ENCODE measurements at places on chromosomes 2 and 18. TPM values are rescaled to one million over a fixed set of nuclear protein-coding genes. Genes with fewer than 3 reads are reported as not detected.
A peak's percentile ranks its signal among the peaks of the same experiment; 100 is the strongest.

The C2orf76 gene
- total RNA-seq = 18.2 TPM

The LOXHD1 gene
- total RNA-seq = 0.28 TPM

The C2orf72 gene
- not detected for total RNA-seq

DNA sequence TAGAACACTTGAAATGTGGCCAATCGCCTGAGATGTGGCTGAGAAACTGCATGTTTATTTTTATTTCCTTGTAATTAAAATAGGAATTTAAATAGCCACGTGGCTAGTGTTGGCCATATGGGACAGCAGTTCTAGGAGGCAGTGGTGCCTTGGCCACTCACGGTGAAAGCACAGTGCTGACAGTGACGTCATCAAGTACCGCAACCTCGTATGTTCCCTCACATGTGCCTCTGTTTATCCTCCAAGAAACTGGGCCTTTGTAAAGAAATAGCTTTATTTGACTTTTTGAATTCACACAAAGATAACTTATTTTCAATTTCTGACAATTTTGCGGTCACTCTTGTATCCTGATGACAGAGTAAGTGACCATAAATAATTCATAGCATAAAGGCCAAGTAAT is 575.0 kb downstream of the DCDC2C start:
- DNase-seq = no peak

DNA sequence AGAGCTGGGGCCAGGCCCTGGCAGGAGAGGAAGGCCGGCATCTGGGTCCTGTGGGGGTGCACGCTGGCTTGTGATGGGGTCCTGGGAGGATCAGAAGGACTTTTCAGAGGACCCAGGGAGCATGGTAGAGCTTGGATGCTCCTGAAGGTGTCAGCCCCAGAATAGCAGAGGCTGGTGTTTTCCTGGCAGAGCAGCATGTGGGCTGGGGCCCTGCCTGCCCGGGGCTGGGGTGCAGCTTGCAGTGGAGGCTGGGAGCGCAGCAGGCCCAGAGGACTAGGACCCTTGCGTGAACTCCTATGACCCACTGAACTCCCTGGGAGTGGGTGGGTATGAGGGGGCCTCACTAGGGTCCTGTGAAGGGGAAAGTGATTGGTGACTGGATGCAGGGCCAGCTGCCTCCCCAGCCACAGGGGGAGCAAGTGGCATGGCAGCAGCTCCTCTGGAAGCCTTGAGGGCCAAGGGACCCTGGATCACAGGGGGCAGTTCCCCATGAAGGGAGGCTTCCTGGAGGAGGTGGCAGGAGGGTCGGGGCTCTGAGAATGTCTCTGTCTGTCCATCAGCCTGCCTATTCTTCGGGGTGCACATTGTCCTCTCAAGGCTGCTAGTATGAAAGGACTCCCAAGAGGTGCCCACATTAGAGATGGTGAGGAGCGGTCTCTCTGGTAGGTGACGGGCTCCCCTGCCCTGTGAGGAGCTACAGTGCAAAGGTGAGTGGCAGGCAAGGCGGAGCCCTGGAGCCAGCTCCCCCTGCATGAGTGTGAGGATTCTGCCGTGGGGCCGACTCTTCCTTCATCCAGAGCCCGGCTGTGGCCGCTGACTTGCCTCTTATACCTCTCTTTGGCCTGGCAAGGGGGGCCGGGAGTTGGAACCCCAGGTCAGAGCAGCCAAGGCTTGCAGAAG is 249.0 kb downstream of the DYSF start:
- DNase-seq = peak; percentile 62

DNA sequence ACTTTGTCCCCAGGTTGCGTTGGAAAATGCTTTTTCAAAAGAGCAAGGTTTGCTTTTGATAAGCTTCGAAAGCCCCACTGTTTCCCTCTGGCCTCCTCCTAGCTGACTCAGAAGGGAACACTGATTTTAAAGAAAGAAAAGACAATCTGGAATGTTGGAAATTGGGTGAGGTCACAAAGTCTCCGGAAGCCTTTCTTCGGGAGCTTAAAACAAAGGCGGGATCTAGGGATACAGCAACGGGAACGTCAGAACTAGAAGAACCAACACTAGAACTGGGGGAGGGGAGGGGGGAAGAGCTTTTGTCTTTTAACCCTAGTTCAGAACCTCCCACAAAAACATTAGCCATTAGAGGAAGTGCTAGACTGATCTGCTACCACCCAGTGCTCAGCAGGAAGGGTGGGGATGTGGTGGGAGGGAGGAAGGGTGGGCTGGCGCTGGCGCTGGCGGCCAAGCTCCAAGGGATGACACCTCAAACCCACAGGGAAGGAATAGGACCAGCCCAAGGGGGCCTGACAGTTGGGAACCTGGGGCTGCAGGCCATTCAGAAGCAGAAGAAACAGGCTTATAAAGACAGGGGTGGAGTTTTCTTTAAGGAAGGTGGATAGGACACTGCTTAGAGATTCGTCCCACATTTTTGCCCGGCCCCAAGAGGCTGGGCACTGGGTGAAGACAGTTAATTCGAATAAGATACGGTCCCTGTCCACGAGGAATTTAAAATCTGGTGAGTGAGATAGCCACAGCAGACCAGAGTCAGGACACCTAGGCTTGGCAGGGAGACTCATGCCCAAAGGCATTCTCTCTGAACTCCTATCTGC is 1.7 kb downstream of the TMSB10 start:
- DNase-seq = peak; percentile 83

DNA sequence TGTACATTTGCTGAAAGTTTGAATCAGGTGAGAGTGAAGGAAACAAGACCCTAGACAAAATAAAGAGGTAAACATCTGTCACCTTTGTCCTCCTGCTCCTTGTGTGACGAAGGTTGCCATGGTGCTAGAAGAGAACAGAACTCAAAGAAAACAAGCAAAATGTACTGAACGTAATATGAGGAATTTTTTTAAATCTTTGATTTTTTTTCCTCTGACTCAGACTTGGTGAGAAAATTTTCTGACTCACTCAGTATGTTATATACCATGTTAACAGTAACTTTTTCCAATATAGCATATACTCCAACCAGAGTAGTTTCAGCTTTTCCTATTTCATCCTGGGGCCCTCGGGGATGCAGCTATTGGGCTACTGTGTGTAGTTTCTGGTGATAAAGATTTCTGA is 2114.6 kb upstream of the PIK3C3 start:
- no peak for DNase-seq

GRCh38 chr2:166406374-166406773 is 30.6 kb upstream of the SCN9A start:
- DNase-seq = no peak

- peak; percentile 78 for DNase-seq
Observed at GRCh38 chr2:238240757-238241711, 1.2 kb upstream of the HES6 start.

GRCh38 chr2:240060977-240061591 is 7.8 kb upstream of the OR6B3 start:
- no peak for DNase-seq

DNA sequence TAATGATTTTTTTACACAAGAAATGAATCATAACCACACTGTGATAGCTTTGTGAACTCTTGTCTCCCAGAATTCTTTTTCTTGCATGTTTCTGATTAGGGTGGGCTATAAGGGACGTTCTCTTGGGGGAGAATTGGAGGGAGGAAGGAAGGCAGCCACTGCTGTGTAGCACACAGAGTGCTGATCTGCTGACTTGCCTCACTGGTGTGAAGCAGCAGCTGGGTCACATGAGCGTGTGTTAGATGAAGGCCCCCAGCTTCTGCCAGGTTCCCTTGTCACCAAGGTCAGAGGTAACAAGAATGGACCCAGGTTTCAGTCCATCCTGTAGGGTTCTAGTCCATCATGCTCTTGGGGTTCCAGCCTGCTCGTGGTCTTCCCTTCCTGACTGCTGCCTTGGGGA is 107.4 kb upstream of the GLI2 start:
- peak; percentile 8 for DNase-seq

DNA sequence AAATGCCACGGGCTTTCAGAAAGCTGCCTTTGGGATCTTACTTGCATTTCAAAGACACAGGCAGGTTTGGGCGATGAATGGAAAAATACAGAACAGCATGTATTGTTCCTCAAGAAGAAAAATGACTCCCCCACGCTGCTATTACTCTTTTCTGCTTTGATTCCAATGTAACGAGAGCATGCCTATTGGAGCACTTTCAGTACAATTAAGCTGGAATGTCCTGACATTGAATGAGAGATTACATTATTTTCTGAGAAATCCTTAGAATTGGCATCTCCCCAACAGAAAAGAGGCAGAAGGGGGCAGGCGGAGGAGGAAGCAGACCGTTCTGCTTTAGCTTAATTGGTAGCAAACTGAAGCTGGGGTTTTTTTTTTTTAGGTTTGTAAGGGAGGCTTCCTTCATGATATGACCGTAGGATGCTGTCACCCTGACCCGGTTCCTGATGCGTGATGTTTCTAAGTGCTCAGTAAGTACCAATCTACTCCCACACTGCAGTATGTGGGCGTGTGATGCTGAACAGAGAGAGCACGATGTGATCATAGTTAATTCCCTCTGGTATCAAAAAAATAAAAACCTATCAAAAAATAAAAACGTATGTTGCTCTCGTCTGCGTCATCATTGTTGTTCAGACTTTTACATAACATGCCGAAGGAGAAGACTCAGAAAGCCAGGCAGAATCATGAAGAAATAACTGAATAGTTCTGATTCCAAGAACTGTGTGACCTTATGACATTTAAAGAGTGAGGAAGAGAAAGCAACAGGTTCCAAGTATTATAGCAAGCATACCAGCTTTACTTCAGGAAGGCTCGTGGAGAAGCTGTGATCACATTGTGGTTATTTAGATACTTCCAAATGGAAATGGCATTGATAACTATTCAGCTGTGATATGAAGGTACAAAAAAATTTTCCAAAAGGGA is 40.5 kb downstream of the LONRF2 start:
- no peak for DNase-seq

All from sigmoid colon (tissue), 7 donors.